ENCODE measurements at places on chromosomes 16 and 17.

GRCh38 chr17:11330006-11330405, 89.0 kb downstream of the SHISA6 start:
- no peak for DNase-seq

- DNase-seq: peak; percentile 57
Measured at GRCh38 chr17:76561799-76562268, 22.0 kb downstream of the PRCD start.

DNA sequence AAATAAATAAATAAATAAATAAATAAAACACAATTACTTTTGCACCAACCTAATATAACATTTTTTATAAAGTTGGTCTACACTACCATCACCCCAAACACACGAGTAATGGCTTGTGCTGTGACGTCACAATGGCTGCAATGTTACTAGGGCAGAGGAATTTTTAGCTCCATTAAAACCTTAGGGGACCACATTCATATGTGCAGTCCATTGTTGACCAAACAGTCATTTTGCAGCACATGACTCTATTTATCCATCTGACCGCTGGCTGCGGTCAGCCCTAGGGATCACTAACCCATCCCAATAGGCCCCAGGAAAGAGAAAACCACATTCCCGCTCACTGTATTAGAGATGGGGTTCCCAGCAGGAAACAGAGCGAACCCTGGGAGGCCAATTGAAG, 9.6 kb downstream of the CDH5 start:
- DNase-seq: no peak

DNA sequence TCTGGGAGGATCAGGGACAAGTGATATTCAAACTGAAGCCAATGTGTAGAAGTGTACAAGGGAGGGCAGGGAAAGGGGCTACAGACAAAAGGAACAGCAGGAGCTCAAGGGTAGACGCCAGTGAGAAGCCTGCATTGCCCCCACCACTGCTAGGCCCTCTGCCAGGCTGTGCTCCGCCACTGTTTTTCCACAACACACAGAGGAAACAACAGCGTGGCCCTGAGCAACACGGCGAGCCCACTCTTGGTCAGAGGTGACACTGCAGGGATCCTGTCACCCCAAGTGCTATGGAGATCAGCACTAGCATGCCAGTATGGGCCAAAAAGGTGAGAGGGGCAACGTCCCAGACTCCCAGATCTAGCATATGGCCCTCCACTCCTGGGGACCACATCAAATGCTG, 23.4 kb downstream of the MYO18A start:
- no peak for DNase-seq

DNA sequence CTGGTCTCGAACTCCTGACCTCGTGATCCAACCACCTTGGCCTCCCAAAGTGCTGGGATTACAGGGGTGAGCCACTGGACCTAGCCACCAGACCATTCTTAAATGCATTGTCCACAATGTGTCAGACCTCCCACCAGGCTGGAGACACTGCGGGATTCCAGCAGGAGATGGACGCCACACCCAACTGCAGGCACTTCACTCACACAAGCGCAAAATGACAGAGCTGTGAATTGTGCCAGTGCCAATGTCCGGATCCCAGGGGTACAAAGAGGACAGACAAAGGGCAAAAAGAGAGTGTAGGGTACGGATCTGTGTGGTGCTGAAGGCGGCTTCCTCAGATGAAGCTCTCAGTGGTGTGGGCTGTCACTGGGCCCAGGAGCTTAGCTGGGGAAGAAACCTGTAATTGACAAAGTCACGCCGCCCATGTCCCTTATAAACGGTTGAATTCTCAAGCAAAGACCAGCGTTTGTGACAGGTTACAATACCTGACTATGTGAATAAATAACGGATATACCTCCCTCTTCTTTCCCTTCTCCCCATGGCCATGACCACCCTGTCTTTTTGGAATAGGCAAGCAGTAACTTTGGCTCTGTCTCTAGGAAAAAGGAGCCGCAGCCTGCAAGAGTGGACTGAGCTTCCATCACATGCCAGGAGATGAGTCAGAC, 40.0 kb downstream of the HS3ST3A1 start:
- peak; percentile 42 for DNase-seq

DNA sequence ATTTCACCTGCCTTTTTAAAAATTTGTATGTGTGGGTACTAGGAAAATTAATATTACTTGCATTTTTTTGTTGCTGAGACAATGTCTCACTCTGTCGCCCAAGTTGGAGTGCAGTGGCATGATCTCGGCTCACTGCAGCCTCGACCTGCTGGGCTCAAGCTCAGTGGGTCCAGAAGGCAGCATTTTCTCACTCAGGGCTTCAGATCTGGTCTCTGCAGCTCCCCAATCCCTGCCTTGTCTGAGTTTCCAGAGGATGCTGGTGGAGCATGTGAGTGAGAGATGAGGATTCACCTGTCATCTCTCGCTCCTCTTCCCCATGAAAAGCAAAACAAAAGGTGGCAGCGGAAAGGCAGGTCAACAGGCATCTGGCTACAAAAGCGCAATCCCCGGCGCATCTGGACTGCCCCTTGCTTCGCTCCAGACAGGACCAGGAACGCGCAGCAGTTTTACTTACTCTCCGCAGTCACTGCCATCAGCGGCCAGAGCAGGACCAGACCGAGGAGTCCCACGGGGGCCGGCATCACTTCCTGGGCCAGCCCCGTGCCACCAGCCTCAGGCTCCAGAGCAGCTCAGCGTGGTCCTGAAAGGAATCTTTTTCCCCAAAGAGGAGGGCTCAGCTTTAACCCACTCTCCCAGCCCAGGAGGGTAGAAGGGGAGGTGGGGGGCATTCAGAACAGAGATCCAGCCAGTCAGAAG, 59.9 kb downstream of the LITAF start:
- no peak for DNase-seq

All from fibroblast of skin of scalp (primary cell).